ENCODE measurements at places on chromosomes 7 and 10.

- no peak for DNase-seq
Observed at GRCh38 chr10:124225467-124226270, 132.3 kb upstream of the CHST15 start.

- DNase-seq, result peak; percentile 46
Observed at GRCh38 chr7:92633211-92633906, 43.2 kb upstream of the FAM133B start.

- no peak for DNase-seq
Observed at GRCh38 chr7:14899030-14899429, 3.5 kb downstream of the DGKB start.

- DNase-seq, result no peak
Observed at GRCh38 chr7:84142726-84143125, 51.9 kb downstream of the SEMA3A start.

- DNase-seq, result no peak
Observed at GRCh38 chr10:17190602-17191001, 10.9 kb downstream of the TRDMT1 start.

DNA sequence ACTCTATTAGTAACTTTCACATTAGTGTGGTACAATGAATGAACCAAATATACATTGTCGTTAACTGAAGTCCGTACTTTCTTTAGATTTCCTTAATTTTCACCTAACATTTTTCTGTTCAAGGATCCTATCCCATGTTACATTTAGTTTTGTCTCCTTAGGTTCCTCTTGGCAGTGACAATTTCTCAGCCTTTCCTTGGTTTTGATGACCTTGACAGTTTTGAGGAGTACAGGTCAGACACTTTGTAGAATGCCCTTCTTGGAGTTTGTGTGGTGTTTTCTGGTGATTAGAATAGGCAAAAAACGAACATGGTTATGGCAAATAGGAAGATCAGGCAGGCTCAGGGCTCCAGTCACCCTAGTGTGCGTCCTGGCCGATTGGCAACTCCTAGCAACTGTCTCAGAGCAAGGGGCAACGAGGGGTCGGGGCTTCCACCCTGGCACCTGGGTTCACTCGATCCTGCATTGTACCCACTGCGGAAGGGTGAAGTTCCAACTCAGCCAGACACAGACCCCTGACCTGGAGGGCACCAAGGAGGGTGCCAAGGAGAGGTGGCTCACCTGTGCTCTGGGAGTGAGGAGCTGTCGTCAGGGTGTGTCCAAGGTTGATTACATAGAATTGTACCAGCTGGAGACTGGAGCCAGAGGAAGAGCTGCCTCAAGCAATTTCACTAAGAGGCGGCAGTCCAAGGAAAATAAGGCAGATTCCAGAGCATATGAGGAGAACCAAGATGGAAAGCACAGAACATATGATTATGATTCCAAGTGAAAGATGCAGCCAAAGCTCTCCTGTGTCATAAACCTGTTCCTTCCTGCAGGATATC lies 37.5 kb downstream of the PAPSS2 start:
- no peak for DNase-seq

GRCh38 chr10:15141136-15142054 lies 27.1 kb downstream of the NMT2 start:
- no peak for DNase-seq

GRCh38 chr10:69864321-69864720 lies 62.6 kb downstream of the COL13A1 start:
- no peak for DNase-seq

- no peak for DNase-seq
Observed at GRCh38 chr7:142654398-142654797, 94.9 kb upstream of the PRSS1 start.

DNA sequence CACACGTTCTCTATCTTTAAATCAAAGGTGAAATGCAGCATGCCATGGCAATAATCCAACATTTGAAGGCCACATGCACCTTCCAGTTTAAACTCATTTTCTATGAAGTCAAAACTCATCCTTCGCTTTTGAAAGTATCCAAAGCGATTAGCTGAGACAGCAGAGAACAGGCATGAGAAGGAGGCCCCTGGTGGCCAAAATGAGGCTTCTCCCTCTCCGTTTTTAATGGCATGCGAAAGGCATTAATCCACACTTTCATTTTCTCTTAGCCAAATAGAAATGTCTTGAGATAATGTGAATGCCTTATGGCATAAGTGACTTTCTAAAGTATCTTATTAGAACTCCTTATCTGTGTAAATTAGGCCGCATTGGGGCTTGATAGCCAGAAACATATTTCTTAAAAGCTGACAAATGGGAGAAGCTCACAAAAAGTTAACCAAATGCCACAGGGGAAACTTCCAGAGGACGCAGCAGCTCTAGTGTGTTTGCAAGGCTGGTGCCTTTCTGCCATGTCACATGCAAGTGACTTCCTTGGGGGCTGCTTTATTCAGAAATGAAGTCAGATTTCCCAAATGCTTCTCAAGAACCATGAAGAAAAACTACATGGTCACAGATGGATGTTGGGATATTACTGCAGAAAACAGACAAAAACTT lies 1189.6 kb downstream of the SORCS1 start:
- no peak for DNase-seq
